Pancreas (tissue), 10 donors: ENCODE measurements at places on chromosomes 3 and 15. TPM values are rescaled to one million over a fixed set of nuclear protein-coding genes. Genes with fewer than 3 reads are reported as not detected.

- no peaks in the 10 kb centered on the region for H3K4me1 ChIP-seq
- no peaks in the 10 kb centered on the region for H3K36me3 ChIP-seq
- DNase-seq: no peak
- H3K27me3 ChIP-seq: no peaks in the 10 kb centered on the region
- no peak overlapping the region for H3K4me3 ChIP-seq
- H3K27ac ChIP-seq: no peak overlapping the region
Measured at GRCh38 chr15:54644796-54645195, 551.9 kb downstream of the RSL24D1 start.

DNA sequence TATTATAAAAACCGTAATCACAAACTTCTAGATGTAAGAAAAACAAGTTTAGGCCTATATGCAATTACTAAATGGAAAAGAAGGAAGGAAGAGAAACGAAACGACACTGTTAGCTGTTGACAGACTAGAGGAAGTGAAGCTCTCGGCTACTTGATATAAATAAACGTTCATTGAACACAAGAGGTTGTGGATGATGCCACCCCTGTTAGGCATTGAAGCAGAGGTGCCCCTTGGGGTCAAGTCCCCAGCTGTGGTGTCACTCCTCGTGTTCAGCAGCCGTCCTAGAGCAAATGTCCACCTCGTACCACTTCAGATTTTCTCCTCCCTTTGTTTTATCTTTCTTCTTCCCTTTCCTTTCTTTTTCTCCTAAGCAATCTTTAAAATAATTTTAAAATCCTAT, 146.5 kb upstream of the UBE2E1 start:
- no peaks in the 10 kb centered on the region for H3K36me3 ChIP-seq
- H3K4me3 ChIP-seq: no peak overlapping the region
- DNase-seq: no peak
- no peaks in the 10 kb centered on the region for H3K4me1 ChIP-seq

GRCh38 chr3:12496453-12496761, 12.1 kb downstream of the TSEN2 start:
- no peak overlapping the region for H3K4me3 ChIP-seq
- H3K4me1 ChIP-seq: peaks cover 4% of the 10 kb centered on the region
- H3K36me3 ChIP-seq: no peaks in the 10 kb centered on the region
- DNase-seq: no peak

GRCh38 chr15:49225572-49226281, 55.7 kb downstream of the GALK2 start:
- no peaks in the 10 kb centered on the region for H3K27me3 ChIP-seq
- H3K36me3 ChIP-seq: no peaks in the 10 kb centered on the region
- H3K27ac ChIP-seq: no peak overlapping the region
- no peak for DNase-seq
- H3K4me3 ChIP-seq: no peak overlapping the region

Gene SUMF1
- 10.3 TPM for total RNA-seq

DNA sequence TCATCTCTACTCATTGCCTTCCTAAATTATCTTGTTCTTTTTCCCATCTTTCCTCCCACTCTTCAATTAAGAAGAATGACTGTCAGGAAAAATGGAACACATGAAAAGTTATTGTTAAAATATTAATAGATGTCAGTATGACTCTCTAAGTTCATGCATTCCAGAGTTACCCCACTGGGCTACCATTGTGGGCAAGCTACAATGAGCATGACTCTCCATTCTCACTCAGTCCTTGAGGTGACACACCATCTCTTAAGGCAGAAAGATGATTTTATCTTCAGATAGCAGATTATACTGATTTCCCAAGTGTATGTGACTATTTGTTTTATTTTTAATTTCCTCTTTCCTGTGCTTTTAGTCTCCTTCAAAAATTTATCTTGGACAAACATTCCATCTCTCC, 144.3 kb downstream of the ALCAM start:
- no peak for DNase-seq
- H3K27ac ChIP-seq: no peak overlapping the region
- peaks cover 1% of the 10 kb centered on the region for H3K4me1 ChIP-seq
- no peaks in the 10 kb centered on the region for H3K27me3 ChIP-seq
- H3K36me3 ChIP-seq: no peaks in the 10 kb centered on the region

Gene HTR3D
- total RNA-seq: not detected

Gene FHIT
- 11.8 TPM for total RNA-seq

- H3K4me3 ChIP-seq: no peak overlapping the region
- H3K36me3 ChIP-seq: peaks cover 5% of the 10 kb centered on the region
- H3K27me3 ChIP-seq: no peaks in the 10 kb centered on the region
- no peaks in the 10 kb centered on the region for H3K4me1 ChIP-seq
Measured at GRCh38 chr15:42427429-42428223, 63.3 kb downstream of the ZNF106 start.

- no peak for DNase-seq
- no peak overlapping the region for H3K4me3 ChIP-seq
- H3K27me3 ChIP-seq: no peaks in the 10 kb centered on the region
- H3K27ac ChIP-seq: no peak overlapping the region
- no peaks in the 10 kb centered on the region for H3K36me3 ChIP-seq
- peaks cover 11% of the 10 kb centered on the region for H3K4me1 ChIP-seq
Measured at GRCh38 chr3:71350998-71351397, 232.5 kb downstream of the FOXP1 start.

DNA sequence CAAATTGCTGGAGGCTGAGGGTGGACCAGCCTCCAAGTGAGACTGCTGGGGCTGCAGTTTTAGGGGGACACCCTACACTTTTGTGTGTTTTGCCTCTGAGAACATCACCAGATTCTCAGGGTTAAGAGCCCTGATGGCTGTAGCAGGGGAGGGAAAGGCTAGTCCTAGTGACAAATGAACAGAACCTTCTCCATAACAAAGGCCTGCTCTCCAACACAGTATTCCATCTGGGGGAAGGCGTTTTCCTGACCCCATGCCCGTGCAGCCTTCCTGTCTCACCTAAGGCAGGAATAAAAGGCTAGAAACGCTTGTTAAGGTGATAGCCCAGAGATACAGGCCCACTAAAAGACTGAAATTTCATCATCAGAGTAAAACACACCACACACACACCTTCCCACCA, 50.2 kb upstream of the NSMCE3 start:
- no peaks in the 10 kb centered on the region for H3K36me3 ChIP-seq
- no peak overlapping the region for H3K27ac ChIP-seq
- no peaks in the 10 kb centered on the region for H3K4me1 ChIP-seq
- no peak for DNase-seq

Gene SHC4
- total RNA-seq: 0.16 TPM

Gene CPLX3
- total RNA-seq: not detected

DNA sequence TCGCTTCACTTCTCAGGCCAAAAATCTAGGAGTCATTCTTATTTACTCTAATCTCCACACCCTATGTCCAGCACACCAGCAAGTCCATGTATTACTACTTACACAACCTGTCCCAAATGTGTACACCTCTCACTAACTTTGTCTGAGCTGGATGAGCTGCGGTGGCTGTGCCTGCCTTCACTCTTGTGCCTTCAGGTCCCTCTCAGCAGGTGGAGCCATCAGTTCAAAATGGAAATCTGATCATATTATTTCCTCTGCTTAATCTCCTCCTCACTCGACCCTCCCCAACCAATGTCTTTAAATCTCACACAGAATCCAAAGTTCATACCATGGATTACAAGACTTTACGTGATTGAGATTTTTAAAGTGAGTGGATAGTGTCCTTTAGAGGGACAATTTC, 82.8 kb downstream of the SSR3 start:
- no peaks in the 10 kb centered on the region for H3K36me3 ChIP-seq
- no peak overlapping the region for H3K4me3 ChIP-seq
- H3K27ac ChIP-seq: no peak overlapping the region
- DNase-seq: no peak
- H3K4me1 ChIP-seq: no peaks in the 10 kb centered on the region

DNA sequence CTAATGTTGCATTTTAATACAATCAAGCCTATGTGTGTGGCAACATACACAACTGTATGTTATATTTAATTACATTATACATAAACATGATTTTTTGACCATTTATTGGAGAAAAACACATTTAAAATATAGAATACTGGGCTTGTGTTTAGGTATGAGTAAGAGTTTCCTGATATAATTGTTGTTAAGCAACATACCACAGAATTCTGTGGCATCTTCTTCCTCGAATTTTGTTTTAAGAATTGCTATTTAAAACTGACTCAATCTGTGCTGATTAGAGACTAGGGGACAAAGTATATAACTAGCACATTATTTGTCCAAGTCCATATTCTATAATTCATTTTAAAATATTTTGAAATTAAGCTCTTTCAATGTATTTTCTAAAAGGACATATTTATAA, 376.8 kb upstream of the THBS1 start:
- no peak overlapping the region for H3K4me3 ChIP-seq
- no peak overlapping the region for H3K27ac ChIP-seq
- no peaks in the 10 kb centered on the region for H3K27me3 ChIP-seq
- no peak for DNase-seq
- no peaks in the 10 kb centered on the region for H3K36me3 ChIP-seq

Gene ZNF717
- total RNA-seq: 5.2 TPM

DNA sequence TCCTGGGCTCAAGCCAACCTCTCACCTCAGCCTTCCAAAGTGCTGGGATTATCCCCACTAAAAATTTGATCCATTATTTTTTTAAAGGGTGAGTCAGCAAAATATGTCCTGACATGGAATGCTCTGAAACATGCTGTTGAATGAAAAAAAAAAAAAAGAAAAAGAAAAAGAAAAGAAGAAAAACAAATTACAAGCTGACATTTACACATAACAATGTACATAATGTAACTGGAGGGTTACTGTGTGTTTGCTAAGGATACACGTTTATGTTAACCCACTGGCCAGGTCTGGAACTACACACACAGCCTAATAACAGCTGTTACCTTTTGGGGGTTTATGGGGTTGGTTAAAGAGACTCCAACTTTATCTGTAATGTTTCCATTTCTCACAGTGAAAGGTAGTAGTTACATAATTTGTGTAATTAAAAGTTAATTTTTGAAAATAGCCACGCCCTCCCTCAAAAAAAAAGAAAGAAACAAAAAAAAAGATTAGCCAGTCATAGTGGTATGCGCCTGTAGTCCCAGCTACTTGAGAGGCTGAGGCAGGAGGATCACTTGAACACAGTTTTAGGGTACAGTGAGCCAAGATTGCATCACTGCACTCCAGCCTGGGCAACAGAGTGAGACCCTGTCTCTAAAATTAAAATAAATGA, 3.1 kb upstream of the MESP2 start:
- H3K27ac ChIP-seq: no peak overlapping the region
- H3K36me3 ChIP-seq: no peaks in the 10 kb centered on the region
- no peak for DNase-seq
- peaks cover 21% of the 10 kb centered on the region for H3K4me1 ChIP-seq

DNA sequence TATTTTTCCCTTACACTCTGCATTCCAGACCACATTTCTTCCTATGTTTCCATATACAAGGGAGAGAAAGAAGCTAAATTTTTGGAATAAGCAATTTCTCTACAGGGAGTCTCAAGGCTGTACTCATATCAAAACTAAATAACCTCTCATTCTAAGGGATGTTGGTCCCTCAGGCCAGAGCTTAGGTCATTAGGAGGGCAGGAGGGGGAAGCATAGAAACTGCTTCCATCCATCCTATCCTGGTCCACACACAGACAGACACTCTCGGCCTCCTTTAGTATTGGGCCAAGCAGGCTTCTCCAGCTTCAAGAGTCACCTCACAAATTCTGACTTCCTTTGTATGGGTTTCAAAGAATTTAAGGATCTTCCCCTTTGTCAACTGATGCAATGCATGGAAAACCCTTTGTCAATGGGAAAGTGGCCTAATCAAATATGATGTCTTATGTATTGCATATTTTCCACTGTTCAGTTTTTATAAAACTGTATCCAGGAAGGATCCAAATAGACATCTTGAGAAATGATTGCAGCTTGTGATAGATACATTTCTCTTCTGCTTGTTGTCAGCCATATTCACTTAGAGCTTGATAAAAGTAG, 140.7 kb upstream of the RARB start:
- no peaks in the 10 kb centered on the region for H3K27me3 ChIP-seq
- no peak overlapping the region for H3K4me3 ChIP-seq
- H3K4me1 ChIP-seq: no peaks in the 10 kb centered on the region
- no peak overlapping the region for H3K27ac ChIP-seq
- DNase-seq: no peak
- no peaks in the 10 kb centered on the region for H3K36me3 ChIP-seq

DNA sequence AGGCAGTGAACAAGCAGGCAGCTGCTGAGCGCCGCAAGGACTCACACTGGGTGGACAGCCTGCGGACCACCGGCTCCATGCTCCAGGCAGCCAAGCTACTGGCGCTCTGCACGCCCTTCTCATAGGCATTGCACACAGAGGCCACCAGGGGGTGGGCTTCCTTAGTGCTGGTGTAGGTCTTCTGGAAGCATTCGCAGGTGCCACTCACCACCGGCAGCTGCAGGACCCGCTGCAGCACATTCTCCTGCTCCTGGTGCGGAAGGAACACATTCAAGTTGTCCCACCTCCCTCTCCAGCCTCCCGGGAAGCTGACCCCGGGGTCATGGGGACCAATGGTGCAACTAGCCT, 6.0 kb downstream of the PLIN1 start:
- H3K27ac ChIP-seq: no peak overlapping the region
- no peaks in the 10 kb centered on the region for H3K36me3 ChIP-seq
- no peaks in the 10 kb centered on the region for H3K4me1 ChIP-seq
- DNase-seq: no peak

Gene RPL15
- total RNA-seq: 1,344 TPM

GRCh38 chr15:85414991-85415390, 34.6 kb downstream of the AKAP13 start:
- H3K27me3 ChIP-seq: no peaks in the 10 kb centered on the region
- H3K4me1 ChIP-seq: peaks cover 13% of the 10 kb centered on the region
- H3K27ac ChIP-seq: no peak overlapping the region
- no peaks in the 10 kb centered on the region for H3K36me3 ChIP-seq
- H3K4me3 ChIP-seq: no peak overlapping the region

DNA sequence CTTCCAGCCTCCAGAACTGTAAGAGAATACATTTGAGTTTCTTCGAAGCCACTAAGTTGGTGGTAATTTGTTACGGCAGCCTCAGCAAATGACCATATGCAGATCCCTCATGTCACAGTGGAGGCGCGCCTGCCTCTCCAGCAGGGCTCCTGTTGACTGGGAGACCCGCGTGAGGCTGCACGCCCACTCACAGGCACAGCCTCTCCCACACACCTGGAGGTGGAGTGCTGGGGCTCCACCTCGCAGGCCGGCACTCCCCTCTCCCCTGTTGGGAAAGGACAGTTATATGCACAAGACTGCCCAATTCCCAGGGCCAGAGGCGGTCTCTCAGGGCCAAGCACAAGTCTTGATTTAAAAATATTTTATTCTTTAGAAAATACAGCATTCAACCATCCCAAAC, 2.8 kb upstream of the TLR9 start:
- no peak for DNase-seq
- no peaks in the 10 kb centered on the region for H3K27me3 ChIP-seq
- H3K36me3 ChIP-seq: no peaks in the 10 kb centered on the region
- H3K27ac ChIP-seq: no peak overlapping the region
- no peaks in the 10 kb centered on the region for H3K4me1 ChIP-seq

Gene BOC
- 10.3 TPM for total RNA-seq

Gene C2CD4A
- 16.1 TPM for total RNA-seq

Gene GOLGA6D
- not detected for total RNA-seq

DNA sequence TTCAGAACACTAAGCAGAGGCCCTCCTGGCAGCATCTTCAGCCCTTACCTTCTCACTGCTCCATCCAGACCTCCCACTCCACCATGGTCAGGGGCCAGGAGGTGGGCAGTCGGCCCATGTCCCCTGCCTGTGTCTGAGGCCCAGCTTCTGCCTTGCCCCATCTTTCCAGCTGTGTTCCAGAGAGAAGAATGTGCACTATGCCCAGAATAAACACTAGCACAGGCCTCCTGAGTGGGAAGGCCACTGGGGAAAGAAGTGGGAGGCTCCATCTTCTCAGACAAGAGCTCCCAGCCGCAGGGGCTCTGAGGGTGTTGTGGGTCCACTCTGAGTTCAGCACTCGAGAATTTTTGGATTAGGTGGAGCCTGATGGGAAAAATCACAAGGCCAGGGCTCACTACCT, 44.5 kb downstream of the ADCY5 start:
- no peaks in the 10 kb centered on the region for H3K27me3 ChIP-seq
- H3K4me1 ChIP-seq: peaks cover 12% of the 10 kb centered on the region
- peak; percentile 30 for DNase-seq
- no peak overlapping the region for H3K27ac ChIP-seq
- no peak overlapping the region for H3K4me3 ChIP-seq
